ENCODE measurements at places on chromosomes 7 and 10. TPM values are rescaled to one million over a fixed set of nuclear protein-coding genes. Genes with fewer than 3 reads are reported as not detected.
A peak's percentile ranks its signal among the peaks of the same experiment; 100 is the strongest.

GRCh38 chr10:660970-661596 is 28.4 kb downstream of the DIP2C start:
- DNase-seq: no peak

DNA sequence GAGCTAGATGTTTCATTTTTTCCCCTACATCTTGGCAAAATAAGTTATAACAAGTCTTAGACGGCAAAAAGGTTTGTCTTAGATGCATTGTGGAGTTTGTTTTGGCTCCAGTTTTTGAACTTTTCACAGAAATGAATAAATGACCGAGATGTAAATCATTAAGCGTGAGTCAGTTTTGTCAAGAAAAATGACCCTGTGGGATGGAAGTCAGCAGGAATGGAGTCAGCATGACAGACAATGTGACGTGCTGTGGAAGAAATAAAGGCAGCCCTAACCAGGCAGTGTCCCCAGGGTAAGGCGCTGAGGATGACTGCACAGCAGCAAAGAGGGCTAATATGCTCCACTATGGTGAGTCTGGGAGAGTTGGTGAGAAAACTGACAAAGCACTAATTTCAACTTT is 163.2 kb downstream of the NOC3L start:
- DNase-seq: no peak

DNA sequence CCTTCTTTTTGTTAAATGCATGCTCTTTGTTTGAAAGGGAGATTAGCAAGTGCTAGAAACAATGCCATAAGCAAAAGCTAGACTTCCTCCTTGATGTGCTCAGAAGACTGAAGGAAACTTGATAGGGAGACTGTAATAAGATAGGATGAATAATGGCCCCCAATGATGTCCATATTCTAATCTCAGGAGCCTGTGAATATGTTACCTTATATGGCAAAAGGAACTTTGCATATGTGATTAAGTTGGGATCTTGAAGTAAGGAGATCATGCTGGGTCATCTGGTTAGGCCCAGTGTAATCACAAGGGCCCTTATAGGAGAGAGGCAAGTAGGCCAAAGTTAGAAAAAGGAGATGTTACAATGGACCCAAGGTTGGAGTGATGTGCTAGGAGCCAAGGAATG is 13.6 kb upstream of the LIPM start:
- no peak for DNase-seq

DNA sequence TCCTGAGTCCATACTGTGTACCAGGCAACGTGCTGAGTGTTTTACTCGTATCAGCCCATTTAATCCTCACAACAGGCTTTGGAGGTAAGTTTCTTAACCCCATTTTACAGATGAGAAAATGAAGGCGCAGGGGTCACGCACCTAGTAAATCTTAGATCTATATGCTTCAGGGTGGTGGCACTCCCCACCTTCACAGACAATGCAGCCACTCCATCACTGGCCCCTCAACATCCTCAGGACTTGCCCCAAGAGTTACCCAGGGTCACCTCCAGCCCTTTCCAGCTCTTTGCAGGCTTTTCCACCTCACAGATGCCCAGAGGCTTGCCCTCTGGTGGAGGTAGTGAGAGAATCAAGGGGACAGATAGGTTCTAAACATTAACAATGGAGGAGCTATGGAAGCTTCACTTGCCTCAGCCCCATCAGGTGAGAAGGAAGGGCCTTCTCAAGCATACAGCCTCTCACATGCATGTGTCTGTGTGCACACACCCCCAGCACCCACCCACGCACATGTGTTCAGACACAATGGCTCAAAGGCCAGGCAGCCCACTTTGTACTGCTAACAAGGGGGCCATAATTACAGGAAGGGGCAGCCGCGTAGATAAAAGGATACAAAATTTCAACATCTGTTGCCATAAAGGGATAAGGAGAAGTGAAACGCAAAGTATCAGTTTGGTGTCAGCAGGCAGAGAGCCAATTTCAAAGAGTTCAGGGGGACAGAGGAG is 29.1 kb downstream of the DPCD start:
- DNase-seq: no peak

GRCh38 chr10:49135575-49136313 is 1.9 kb upstream of the FAM170B start:
- peak; percentile 24 for DNase-seq

DNA sequence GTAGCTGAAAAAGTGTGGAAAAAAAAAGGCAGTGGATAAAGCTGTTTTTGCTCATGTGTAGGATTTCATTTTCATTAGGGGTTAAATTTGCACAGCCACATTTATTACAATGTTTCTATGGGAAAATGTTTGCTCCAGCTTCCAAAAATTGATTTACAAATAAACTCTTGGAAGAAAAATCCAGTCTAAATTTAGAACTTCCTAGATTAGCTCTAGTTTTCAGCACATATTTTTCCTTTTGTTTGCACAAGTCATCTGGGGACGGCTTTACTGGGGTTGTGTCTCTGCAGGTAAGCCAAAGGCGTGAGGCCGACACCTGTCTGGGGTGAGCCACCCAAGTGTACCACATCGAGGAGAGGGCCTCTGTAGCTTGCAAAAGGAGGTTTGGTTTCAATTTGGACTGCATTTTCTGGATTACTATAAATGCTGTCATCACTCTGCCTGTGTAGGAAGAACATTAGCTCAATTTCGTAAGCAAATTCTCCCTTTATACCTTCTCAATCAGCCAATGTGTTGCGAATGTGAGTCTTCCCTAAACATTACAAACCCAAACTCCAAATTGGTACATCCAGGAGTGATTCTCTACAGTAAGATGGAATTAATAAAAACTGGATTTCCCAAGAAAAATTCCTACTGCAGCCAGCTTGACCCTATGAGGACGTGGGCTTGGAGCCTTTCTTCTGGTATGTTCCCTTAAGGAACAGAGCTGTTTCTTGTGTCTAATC is 89.5 kb upstream of the ZNF438 start:
- no peak for DNase-seq

GRCh38 chr10:6035101-6035834 is 26.9 kb downstream of the IL2RA start:
- DNase-seq: peak; percentile 7

DNA sequence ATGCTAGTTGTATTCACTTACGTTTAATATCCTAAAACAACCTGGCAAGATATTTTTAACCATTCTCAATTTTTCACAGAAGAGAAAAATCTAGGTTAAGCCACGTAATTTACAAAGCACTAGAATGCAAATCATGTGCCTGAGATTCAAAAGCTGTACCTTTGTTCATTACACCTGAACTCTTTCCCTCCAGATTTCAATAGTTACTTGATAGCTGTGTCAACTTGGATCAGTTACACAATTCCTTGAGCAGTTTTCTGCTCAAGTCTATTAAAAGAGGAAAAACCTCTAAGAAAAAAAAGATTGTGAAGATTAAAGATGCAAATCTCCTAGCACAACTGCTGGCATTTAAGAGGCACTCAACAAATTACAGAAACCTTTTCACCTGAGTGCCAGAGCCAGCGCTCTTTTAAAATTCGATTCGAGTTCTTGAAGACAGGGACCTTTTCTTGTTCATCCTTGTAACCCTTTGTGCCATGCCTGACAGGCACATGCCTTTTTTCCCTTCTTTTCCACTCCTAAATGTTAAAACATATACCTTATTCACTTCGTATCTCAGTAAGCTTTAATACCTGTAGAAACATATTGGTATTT is 886 bp downstream of the NSUN6 start:
- DNase-seq: no peak

DNA sequence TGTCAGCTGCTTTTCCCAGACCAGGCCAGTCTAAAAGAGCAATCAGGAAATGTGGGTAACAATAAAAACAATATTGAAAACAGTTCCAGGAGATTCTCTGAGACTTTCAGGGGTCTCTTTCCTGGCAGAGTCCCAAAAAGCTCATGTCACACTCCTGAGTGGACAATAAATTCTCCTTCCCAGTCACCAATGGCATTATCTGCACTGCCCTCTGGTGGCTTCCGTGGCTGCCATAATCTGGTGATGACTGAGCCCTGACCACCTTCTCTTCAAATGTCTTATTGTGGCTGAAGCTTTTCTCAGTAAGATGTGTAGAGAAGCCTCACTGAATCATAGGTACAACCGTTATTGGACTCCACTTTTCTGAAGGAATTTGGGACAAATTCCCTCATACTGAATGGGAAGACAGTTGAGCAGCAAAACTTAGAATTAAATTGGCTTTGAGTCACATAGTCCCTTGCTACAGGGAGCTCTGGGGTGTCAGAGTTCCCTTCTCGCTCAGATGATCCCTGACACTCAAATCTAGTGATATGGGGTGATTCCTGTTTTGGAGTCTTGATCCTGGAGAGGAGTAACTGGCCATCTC is 24.4 kb upstream of the ASAH2 start:
- DNase-seq: peak; percentile 13

FGFR2 gene
- total RNA-seq: 135 TPM

DHX32 gene
- 31.7 TPM for total RNA-seq

SPAM1 gene
- total RNA-seq: not detected

STN1 gene
- total RNA-seq: 29.2 TPM

CLRN3 gene
- total RNA-seq: 40.8 TPM

Data from mucosa of gallbladder (tissue), 1 donor.